ENCODE measurements at places on chromosomes 16 and 17. TPM values are rescaled to one million over a fixed set of nuclear protein-coding genes. Genes with fewer than 3 reads are reported as not detected.

DNA sequence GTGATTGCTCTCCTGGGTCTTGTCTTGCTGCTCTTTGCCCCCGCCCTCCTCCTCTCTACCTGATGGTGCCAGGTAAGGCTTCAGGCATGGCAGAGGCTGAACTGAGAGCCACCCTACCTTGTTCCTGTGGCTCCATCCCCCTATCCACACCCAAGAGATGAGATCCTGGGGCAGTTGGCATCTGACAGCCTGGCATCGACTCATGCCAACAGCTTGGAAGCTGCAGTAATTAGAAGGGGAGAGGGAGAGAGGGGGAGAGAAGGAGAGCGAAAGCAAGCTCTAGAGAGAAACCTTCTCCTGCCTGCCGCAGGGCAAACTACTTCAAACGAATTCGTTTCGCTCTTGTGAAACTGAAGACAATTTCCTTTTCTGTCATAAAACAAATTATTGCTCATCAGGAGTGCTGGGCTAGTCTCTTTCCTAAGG, 13.8 kb upstream of the SP6 start:
- no peaks in the 10 kb centered on the region for H3K27me3 ChIP-seq
- H3K36me3 ChIP-seq = no peaks in the 10 kb centered on the region
- H3K4me1 ChIP-seq = peaks cover 16% of the 10 kb centered on the region
- H3K27ac ChIP-seq = no peak overlapping the region
- H3K4me3 ChIP-seq = no peak overlapping the region
- DNase-seq = peak; percentile 53

DNA sequence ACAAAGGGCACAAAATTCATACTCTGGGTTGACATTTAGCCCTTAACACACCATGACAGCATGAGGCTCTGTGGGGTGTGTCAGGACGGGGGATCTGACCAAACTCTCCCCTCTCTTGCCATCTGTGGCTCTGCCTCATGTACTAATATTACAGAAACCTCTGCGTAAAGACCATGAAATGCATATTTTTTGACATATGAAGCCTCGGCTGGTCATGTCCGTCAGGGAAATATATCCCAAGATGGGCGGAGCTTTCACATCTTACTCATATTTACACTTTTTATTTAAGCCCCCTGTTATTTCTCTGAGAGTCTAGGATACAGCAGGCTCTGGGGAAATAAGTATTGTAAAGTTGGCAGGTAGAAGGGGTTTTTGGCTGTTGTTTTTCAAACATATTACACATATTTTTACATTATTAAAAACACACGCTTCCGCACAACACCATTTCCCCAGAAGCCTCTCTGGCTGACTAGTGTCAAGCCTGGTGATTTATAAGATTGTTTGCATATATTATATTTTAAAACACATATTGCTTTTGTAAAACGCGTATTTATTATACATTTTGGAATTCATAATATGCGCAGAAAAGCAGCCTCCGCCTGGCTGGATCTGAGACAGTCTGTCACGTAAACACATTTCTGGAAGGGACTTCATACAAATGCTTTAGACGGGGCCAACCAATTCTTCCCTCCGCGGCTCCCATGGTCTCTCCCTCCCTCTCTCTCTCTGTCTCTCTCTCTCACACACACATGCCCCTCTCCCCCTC, 237.7 kb upstream of the ZFHX3 start:
- no peak overlapping the region for H3K4me3 ChIP-seq
- no peaks in the 10 kb centered on the region for H3K36me3 ChIP-seq
- no peak overlapping the region for H3K27ac ChIP-seq
- DNase-seq = no peak

- H3K36me3 ChIP-seq = no peaks in the 10 kb centered on the region
- DNase-seq = peak; percentile 79
- no peak overlapping the region for H3K27ac ChIP-seq
- H3K4me3 ChIP-seq = no peak overlapping the region
Observed at GRCh38 chr16:3256866-3257465, 533 bp upstream of the MEFV start.

GRCh38 chr17:78437508-78438169, 59.2 kb downstream of the PGS1 start:
- peaks cover 5% of the 10 kb centered on the region for H3K27me3 ChIP-seq
- H3K4me3 ChIP-seq = no peak overlapping the region
- DNase-seq = no peak
- no peak overlapping the region for H3K27ac ChIP-seq
- H3K36me3 ChIP-seq = no peaks in the 10 kb centered on the region
- no peaks in the 10 kb centered on the region for H3K4me1 ChIP-seq

DNA sequence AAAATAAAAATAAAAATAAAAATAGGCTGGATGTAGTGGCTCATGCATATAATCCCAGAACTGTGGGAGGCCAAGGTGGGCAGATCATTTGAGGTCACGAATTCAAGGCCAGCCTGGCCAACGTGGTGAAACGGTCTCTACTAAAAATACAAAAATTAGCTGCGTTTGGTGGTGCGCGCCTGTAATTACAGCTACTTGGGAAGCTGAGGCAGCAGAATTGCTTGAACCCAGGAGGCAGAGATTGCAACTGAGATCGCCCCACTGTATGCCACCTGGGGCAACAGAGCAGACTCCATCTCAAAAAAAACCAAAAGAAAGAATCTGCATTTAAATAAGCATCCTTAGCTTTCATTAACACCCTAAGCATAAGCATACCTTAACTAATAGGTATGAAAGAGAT, 33.8 kb downstream of the YWHAE start:
- DNase-seq = no peak
- H3K36me3 ChIP-seq = peaks cover 11% of the 10 kb centered on the region
- H3K4me1 ChIP-seq = peaks cover 62% of the 10 kb centered on the region
- H3K27me3 ChIP-seq = no peaks in the 10 kb centered on the region

- peaks cover 15% of the 10 kb centered on the region for H3K4me1 ChIP-seq
- no peak overlapping the region for H3K4me3 ChIP-seq
- DNase-seq = no peak
- H3K27me3 ChIP-seq = no peaks in the 10 kb centered on the region
Observed at GRCh38 chr17:82871776-82872561, 32.1 kb upstream of the ZNF750 start.

GRCh38 chr16:31350275-31351005, 4.5 kb upstream of the ITGAX start:
- DNase-seq = no peak
- H3K27ac ChIP-seq = no peak overlapping the region
- no peak overlapping the region for H3K4me3 ChIP-seq
- H3K27me3 ChIP-seq = no peaks in the 10 kb centered on the region
- H3K36me3 ChIP-seq = no peaks in the 10 kb centered on the region

KRT24 gene
- not detected for total RNA-seq

All from GM23248 (cell line).